ENCODE measurements at places on chromosomes 6 and 20.
A peak's percentile ranks its signal among the peaks of the same experiment; 100 is the strongest.

DNA sequence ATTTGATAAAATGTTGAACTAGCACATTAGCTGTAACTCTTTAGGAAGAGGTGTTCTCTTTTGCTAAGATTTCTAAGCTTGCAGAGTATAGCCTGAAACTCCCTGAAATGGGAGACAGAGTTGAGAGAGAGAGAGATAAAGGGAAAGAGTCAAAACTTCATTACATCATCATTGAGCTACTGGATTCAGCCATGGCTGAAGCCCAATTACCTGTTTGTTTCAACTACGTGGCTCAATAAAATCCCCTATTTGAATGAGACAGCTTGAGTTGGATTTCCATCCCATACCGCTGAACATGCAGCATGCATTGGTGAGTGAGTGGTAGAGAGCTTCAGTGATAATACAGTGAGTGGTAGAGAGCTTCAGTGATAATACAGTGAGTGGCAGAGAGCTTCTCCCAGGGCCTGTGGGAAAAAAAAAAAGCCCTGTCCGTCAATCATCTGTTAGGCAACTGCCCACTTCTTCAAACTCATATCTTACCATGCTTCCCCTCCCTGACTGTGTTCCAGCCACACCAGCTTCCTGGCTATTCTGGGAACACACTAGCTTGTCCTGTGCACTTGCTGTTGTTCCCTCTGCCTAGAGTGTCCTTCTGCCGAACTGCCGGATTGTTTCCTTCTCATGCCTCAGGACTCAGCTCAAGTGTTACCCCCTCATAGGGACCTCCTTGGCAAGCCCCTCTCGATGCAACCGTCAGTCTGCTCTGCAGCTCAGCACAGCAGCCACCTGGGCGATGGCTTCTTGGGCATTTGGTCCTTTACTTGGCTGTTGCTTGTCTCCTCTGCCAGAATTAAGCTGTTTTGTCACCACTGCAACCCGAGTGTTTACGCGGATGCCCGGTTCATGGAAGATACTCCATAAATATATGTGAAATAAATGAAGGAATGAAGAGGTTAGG, 91.3 kb upstream of the EYA2 start:
- DNase-seq, result peak; percentile 78

DNA sequence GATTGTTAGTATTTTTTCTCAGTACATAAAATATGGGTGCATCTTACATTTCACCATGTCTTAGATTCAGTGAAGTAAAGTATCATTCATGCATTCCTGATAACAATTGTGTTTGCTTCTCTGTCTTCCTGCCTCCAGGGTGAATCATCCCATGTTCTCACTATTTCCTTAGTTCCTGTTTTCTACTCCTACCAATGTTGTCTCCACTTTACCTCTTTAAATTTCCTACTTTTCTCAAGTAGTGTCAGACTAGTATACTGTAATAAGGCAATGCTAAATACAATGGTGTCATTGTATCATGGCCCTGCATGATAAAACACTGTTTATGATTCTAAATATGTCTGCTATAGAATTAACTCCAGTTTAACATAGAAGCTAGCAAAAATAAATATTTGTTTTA, 37.4 kb upstream of the GABRR1 start:
- DNase-seq, result peak; percentile 42

DNA sequence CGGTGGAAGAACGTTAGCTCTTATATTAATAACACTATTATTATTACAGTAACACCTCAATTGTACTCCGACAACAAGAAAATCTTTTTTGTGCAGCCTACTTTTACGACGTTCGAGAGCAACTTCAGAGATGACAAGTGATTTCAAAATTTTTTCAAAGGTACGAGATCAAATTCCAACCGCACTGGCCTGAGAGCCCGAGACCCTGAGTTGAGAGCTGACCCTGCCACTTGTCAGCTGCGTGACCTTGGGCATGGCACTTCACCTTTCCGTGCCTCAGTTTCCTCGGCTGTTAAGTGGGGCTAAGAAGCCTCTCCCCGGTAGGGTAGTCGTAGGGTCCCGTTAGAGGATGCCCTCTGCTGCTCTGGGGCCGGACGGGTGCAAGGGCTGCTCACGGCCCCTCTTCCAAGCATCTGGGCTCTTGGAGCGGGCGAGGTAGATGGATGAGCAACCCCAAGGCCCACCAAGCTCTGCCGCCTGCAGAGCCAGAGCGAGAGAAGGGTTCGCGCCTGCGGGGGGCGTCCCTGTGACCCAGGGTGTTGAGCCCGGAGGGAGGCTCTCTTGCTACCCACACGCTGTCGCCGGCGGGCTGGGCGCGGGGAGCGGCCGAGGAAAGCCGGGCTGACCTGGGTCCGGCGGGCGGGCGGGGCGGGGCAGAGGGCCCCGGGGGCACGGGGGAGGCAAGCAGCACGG, 510 bp downstream of the NDRG3 start:
- DNase-seq, result no peak

DNA sequence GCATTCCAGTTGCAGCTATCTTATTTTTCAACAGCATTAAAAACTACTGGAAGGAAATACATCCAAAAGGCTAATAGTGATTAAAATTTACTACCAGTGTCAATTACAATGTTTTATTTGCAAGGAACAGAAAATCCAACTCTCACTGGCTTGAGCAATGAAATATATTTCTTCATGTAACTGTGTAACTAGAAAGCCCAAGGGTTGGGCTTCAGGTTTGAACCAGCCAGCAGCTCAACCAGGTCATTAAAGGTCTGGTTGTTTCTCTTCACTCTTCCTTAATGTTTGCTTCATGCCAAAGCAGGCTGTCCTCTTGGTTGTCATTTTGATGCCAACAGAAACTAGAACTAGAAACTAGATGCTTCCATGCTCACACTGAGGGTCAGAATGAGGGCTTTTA, 437.7 kb downstream of the PLCB1 start:
- DNase-seq, result no peak

- no peak for DNase-seq
Measured at GRCh38 chr6:32680055-32680454, 13.6 kb upstream of the HLA-DQB1 start.

- DNase-seq, result no peak
Measured at GRCh38 chr6:84583784-84584183, 180.6 kb downstream of the TBX18 start.

DNA sequence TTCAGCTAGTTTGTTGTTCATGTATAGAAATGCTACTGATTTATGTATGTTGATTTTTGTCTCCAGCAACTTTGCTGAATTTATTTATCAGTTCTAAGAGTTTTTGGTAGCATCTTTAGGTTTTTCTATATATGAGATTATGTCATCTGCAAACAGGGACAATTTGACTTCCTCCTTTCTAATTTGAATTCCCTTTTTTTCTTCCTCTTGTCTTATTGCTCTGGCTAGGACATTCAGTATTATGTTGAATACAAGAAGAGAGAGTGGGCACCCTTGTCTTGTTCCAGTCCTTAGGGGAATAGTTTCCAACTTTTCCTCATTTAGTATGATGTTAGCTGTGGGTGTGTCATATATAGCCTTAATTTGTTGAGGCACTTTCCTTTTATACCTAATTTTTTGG, 58.2 kb downstream of the CDH26 start:
- DNase-seq, result peak; percentile 48

GRCh38 chr6:158290040-158290439, 22.2 kb upstream of the TULP4 start:
- DNase-seq, result no peak

DNA sequence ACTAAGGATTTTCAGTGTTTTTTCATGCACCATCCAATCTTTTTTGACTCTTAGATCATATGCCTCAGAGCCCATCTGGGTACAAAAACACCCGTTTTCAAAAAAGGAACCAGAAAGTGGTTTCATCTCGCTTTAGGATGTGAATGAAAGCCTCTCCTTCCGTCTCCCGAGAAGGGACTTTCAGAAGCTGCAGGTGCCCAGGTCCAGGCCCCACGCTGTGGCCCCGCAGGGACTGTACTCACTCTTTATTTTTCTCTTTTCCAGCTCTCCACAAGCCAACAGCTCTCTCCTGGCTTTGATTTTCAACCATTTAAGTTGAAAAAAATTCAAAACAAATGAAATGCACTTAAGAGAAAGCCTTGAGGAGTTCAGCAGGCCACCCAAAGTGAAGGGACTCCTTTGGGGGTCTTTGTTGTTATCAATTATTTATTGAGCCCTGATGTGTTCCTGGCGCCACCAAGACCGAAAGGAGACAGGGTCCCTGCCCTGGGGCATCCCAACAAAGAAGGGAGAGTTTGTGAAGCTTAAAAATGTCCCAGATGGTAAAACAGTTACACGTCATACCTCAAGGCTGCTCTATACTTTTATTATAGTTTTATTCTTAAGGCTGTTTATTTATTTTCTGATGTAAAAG, 467.3 kb downstream of the PREX1 start:
- DNase-seq, result peak; percentile 24

DNA sequence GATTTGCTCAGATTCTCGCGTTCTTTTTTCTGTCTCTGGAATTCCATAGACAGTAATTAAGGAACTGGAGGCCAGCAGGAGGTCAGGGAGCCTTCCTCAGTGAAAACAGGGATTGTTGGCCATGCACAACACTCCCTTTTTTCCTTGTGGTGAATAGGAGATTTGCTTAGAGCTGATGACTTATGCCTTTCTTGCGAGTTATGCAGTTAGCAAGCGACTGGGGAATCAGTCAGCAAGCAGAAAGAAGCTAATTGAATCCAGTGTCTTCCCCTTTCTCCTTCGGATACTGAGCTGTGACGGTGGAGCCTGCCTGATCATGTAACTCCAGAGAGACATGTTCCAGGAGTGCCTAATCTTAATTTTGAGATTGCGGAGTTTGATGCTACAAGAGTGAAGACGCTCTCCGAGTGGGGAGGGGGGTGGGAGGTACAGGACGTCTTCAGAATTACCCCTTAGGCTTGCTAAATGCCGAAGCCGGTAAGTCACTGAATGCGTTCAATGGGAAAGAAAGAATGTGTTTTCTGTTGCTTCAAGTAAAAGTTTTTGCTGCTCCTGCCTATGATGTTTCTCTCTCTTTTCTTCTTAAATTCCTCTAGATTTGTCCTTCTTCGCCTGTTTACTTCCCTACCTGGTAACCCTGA, 165.9 kb downstream of the SASH1 start:
- DNase-seq, result no peak

DNA sequence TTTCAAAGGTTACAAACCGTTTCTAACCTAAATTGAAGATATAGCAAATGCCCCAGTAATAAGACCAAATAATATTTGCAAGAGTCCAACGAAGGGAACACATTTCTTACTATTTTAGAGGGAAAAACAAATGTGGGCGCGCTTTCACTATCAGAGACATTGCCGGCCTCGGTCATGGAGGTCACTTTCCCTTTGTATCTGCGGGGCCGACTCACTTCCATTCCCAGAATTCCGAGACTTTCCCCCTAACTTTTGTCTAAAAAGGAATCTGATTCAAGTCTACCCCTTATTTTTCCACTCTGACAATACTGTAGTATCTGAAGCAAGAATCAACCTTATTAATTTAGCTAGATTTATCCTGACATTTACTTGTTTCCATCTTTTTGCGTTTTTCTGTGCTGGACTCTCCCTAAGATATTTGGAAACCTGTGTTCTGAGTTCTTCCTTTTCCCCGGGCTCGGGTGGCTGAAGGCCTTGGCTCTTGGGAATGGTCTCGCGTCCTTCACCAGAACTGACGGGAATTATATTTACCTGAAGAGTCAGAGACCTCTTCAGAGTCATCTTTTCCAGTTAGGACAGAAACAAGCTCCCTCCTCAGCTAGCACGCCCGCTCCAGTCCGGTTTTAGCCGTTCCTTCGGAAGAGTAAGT, 71.8 kb upstream of the ZNF184 start:
- no peak for DNase-seq

DNA sequence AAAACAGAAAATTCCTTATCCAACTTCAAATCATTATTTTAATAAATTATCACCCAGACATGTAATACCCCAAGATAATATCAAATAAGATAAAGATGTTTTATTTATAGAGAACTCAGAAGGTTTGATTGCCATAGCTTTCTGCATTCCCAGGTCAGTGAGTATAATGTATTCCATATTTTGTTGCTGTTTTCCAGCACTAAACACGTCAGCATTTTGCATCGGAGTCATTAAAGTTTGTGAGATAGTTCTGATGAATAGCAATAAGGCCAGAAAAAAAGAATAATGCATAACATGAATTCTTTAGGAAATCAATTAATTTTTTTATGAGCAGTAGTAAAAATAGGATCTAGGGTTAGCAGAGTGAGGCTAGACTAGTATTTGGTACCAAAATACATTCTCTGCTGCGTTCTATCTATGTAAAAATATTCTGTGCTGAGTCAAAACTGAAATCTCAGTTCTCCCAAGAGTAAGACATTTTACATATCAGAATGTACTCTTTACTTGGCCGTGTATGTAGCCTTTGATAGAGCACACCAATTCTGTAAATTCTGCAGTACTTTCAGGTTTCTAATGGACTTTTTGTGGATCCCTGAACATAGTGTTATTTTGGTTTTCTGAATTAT, 269.9 kb upstream of the AGPAT4 start:
- DNase-seq, result no peak

DNA sequence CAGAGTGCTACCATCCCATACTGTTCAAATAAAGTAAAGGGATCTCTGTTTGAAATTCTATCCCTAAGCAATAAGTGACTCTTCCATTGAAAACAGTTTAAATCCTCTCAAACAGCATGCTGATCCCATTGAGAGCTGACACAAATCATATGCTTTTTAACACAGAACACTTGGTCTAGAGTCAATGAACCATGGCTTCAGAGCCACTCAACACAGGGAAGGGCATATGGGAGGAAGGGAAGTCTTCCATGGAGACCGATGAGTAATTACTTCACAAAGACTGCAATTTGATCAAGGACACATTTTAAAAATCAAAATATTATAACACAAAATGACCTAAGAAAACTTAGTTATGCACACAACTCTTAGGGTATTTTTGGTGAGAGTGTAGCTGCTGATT, 1073.0 kb upstream of the MAP3K7 start:
- no peak for DNase-seq

DNA sequence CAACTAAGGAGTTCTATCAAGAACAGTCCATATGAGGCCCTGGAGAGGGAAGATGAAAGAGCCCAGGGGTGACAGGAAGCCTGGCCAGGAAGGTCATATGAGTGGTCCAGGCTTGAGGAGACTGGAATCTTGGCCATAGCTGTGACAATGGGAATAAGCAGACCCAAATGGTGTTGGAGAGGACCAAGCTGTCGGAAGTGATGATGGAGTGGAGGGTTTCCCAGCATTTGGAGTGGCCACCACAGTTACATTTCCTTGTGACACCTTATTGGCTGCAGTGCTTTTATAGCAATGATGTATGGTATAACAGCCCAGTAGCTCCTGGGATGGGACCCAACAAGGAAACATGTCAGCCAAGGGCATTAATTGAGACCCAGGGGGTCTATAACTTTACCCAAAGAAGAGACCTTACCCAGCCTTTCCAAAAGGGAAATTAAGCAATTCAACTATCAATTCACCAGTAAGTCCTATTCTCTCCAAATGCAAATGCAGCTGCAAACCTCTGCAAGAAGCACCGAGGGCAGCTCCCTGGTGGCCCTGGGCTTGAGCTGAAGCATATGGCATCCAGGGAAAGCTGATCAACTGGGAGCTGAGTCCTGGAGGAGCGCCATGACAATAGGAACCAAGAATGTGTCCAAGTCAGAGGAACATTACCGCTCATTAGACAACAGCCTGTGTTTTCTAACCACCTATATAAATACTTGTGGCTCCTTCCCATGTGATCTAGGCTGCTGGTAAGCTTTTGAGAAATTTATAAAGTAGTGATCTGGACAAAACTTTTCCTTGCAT, 219.4 kb downstream of the SOD2 start:
- no peak for DNase-seq

All from MV-4-11 (cell line).